ENCODE measurements at places on chromosomes 1 and 21. TPM values are rescaled to one million over a fixed set of nuclear protein-coding genes. Genes with fewer than 3 reads are reported as not detected.

Gene MYOM3
- not detected for total RNA-seq

Gene PTAFR
- 1.6 TPM for total RNA-seq

Gene KCNJ9
- total RNA-seq, result 14.7 TPM

Gene MAP3K21
- 6.6 TPM for total RNA-seq

Gene CKS1B
- 15.0 TPM for total RNA-seq

Gene NLRP3
- 0.63 TPM for total RNA-seq

Gene NR5A2
- not detected for total RNA-seq

Gene SAMD13
- total RNA-seq, result 3.1 TPM

Gene CMPK1
- 99.5 TPM for total RNA-seq

Gene PLXNA2
- total RNA-seq, result 145 TPM

Gene RASSF5
- total RNA-seq, result 1.3 TPM

Gene LCE3E
- not detected for total RNA-seq

Gene RNF115
- 35.7 TPM for total RNA-seq

Gene RGS16
- total RNA-seq, result 0.94 TPM

Gene COL6A1
- total RNA-seq, result 56.7 TPM

Gene FMO1
- 3.1 TPM for total RNA-seq

Gene POMGNT1
- total RNA-seq, result 53.5 TPM

Gene PDPN
- 7.8 TPM for total RNA-seq

Gene C21orf91
- 13.5 TPM for total RNA-seq

Gene LCE1F
- total RNA-seq, result not detected

Gene HES2
- not detected for total RNA-seq

Gene ZNF648
- total RNA-seq, result 0.31 TPM

Gene LENEP
- total RNA-seq, result 2.5 TPM

Gene AKR7A3
- 2.5 TPM for total RNA-seq

Gene NDUFS2
- 128 TPM for total RNA-seq

Gene PDC
- total RNA-seq, result not detected

Gene PAPPA2
- total RNA-seq, result 9.4 TPM

Gene C1orf185
- not detected for total RNA-seq

Gene ALPL
- 2.5 TPM for total RNA-seq

Gene C1orf141
- total RNA-seq, result not detected

Gene GPN2
- 14.7 TPM for total RNA-seq

Gene DCDC2B
- not detected for total RNA-seq

Gene DDR2
- total RNA-seq, result 8.5 TPM

Gene KRTAP7-1
- not detected for total RNA-seq

Gene ITPKB
- total RNA-seq, result 4.4 TPM

Gene UMODL1
- total RNA-seq, result not detected

Gene CRYBG2
- 0.63 TPM for total RNA-seq

Gene OVAAL
- not detected for total RNA-seq

Gene IL10
- total RNA-seq, result not detected

Gene RGSL1
- not detected for total RNA-seq

Gene UBL4B
- not detected for total RNA-seq

Gene DNAJC6
- 130 TPM for total RNA-seq

Gene CBR3
- total RNA-seq, result 2.8 TPM

Gene KIF21B
- total RNA-seq, result 271 TPM

Gene IVL
- not detected for total RNA-seq

Gene ELAPOR1
- total RNA-seq, result 44.8 TPM

All from parietal lobe (tissue), 2 donors.